ENCODE measurements at places on chromosomes 16 and 17.

DNA sequence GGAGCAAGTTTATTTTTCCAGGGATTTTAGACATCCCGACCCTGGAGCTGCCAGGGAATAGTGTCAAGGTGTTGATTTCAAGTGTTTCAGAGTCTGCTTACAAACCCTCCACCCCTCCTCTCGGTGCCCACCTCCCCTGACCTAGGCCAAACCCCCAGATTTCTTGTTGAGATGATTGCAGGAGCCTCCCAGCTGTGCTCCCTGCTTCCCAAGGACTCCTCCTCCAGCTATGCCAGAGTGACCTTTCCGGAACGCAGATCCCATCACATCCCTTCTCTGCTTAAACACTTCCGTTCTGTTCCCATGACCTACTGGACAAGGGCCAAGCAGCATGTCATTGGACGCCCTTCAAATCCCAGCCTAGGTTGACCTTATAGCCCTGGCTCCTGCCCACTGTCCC, 23.7 kb upstream of the CDH1 start:
- no peak overlapping the region for H3K4me3 ChIP-seq
- H3K36me3 ChIP-seq = no peaks in the 10 kb centered on the region
- H3K4me1 ChIP-seq = peaks cover 10% of the 10 kb centered on the region
- H3K27ac ChIP-seq = no peak overlapping the region
- no peak for DNase-seq
- no peaks in the 10 kb centered on the region for H3K27me3 ChIP-seq

DNA sequence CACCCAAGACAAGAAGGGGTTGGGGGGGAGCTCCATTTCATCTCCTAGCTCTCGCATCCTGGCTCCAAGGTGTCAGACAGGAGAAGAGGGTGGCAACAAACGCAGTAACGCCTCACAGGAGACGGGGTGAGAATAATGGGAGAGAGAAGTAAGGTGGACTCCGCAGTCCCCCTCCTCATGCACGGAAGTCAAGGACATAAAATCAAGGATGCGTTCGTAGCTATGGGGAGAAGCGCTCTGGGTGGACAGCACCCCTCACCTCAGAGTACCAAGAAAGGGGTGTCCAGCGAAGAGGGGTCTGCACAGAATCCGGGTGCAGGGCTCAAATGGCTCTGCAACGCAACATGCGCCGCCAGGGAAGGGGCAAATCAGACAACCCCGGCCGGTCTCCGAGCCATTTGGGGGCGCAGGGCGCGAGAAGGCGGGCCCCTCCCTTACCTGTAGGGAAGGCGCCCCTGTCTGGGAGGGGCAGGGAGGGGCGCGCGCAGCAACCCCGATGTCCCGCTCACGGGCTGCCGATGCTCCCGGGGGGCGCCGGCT, 555 bp downstream of the HDAC5 start:
- DNase-seq = no peak
- peaks cover 9% of the 10 kb centered on the region for H3K4me1 ChIP-seq
- H3K4me3 ChIP-seq = peak overlapping the region; percentile 68
- H3K36me3 ChIP-seq = no peaks in the 10 kb centered on the region

GRCh38 chr17:73492125-73492820, 152.0 kb downstream of the SDK2 start:
- no peak overlapping the region for H3K27ac ChIP-seq
- H3K36me3 ChIP-seq = no peaks in the 10 kb centered on the region
- no peak for DNase-seq
- no peak overlapping the region for H3K4me3 ChIP-seq
- no peaks in the 10 kb centered on the region for H3K27me3 ChIP-seq
- peaks cover 14% of the 10 kb centered on the region for H3K4me1 ChIP-seq

DNA sequence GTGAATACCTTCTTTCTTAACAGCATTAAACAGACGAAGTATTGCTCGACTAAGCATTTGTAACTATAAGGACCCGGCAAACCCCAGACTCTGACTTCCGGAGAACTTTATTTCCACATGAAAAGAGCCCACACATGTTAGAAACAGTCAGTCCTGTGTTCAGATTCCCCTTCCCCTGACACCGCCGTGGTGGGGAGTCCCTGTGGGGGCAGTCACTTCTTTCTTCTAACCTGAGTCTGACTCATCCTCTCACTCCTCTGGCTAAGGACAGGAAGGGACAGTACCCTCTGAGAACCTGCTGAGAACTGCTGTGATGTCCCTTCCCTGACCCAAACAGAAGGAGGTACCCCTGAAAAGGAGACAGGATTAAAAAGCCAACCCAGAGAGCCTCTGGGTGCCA, 165.1 kb downstream of the XYLT1 start:
- no peaks in the 10 kb centered on the region for H3K36me3 ChIP-seq
- no peaks in the 10 kb centered on the region for H3K27me3 ChIP-seq
- no peak overlapping the region for H3K27ac ChIP-seq
- no peak for DNase-seq

- no peaks in the 10 kb centered on the region for H3K4me1 ChIP-seq
- no peak overlapping the region for H3K27ac ChIP-seq
- no peaks in the 10 kb centered on the region for H3K27me3 ChIP-seq
- DNase-seq = no peak
- H3K4me3 ChIP-seq = no peak overlapping the region
- peaks cover 18% of the 10 kb centered on the region for H3K36me3 ChIP-seq
These were observed 22.8 kb downstream of the ABHD15 start for GRCh38 chr17:29544066-29544465.

DNA sequence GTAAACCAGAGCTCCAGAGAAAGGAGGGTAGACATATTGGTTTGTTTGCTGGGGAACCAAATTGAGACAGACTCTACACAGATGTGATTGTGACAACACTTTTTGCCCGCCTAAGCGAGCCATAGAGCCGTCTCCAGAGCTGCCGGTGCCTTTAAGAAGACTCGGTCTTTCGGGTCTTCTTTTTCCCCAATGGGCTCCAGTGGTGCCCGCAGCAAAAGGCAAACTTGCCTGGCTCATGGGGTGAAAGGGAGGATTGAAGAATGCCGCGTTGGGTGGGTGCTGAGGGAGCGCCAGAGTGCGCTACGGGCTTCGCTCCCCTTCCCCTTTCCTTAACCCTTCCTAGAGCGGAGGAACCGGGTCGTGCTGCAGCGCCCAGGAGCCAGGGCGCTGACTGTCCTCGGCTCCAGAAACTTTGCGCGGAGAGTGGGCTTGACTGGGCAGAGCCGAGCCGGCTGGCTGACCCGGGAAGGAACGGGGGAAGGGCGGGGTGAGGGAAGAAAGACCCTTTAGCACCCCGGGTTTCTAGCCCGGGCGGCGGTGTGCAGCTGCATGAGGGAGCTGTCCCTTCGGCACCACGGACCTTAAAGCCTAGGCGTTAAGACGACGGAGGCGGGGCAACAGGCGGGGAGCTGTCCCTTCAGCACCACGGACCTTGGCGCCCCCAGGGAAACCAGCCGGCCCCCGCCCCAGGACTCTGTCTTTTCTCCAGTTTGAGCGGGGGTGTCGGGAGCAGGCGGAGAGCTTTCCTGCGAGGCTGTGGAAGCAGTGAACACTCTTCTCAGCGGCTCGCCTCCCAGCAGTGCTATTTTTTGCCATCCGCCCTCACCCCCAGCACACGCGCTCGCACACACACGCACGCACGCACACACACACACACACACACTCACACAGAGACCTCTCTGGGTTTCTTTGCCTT, at the start of gene CACNG3:
Gene CACNG3, plus strand, starts transcription at position 880 of the 916 bp plus-strand sequence. CDS start 420 bp downstream, outside the sequence.
- peak; percentile 2 for DNase-seq
- H3K36me3 ChIP-seq = no peaks in the 10 kb centered on the region
- H3K4me3 ChIP-seq = no peak within 1 kb of the TSS
- no peak within 1 kb of the TSS for H3K27ac ChIP-seq
- H3K4me1 ChIP-seq = no peaks in the 10 kb centered on the region

DNA sequence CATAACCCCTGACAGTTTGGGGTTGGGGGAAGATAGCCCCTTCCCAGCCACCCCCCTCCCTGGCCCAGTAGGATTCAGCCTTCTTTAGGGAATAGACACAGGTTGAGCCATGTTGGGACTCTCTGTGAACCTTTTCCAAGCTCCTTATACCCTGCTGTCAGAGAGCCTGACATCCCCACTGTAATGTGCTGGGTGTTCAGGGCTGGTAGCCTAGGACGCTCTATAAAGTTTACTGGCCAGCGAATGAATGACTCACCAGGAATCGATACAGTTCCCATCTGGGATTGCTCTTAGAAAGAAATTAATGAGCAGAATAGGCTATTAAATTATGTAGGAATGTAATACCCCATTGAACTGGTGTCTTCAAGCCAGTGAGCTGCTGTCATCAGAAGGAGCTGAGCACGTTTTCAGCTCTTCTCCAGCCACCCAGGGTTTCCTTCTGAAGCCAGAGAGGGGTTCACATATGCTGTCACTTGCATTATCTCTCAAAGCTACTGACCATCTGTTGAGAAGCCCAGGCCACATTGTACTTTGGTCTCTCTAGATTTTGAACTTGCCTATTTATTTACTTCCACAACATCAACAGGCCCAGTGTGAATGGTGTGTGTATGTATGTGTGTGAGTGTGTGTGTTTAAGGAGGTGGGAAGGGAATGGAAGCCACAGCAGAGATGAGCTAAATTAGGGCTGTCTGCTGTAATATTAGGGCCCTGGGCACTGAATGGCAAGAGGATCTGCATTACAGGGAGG, 64.9 kb downstream of the SPACA3 start:
- no peaks in the 10 kb centered on the region for H3K36me3 ChIP-seq
- peaks cover 3% of the 10 kb centered on the region for H3K4me1 ChIP-seq
- no peak for DNase-seq
- no peaks in the 10 kb centered on the region for H3K27me3 ChIP-seq
- H3K27ac ChIP-seq = no peak overlapping the region

DNA sequence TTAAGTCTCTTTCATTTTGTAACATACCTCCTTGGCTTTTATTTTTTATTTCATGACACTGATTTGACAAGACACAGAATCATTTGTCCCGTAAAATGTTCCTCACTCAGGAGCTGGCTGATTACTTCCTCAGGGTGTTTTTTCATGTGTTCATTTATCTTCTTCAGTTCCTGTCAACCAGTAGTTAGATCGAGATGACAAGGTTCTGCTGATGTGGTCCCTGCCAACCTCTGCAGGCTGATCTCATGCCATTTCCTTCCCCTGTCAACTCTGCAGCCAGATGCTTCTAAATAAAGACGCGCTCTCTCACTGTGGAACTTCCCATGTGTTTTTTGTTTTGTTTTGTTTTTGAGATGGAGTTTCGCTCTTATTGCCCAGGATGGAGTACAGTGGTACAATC, 8.1 kb upstream of the CXCL16 start:
- H3K4me3 ChIP-seq = no peak overlapping the region
- H3K36me3 ChIP-seq = no peaks in the 10 kb centered on the region
- no peak for DNase-seq
- H3K27me3 ChIP-seq = peaks cover 6% of the 10 kb centered on the region
- H3K27ac ChIP-seq = no peak overlapping the region
- H3K4me1 ChIP-seq = no peaks in the 10 kb centered on the region

DNA sequence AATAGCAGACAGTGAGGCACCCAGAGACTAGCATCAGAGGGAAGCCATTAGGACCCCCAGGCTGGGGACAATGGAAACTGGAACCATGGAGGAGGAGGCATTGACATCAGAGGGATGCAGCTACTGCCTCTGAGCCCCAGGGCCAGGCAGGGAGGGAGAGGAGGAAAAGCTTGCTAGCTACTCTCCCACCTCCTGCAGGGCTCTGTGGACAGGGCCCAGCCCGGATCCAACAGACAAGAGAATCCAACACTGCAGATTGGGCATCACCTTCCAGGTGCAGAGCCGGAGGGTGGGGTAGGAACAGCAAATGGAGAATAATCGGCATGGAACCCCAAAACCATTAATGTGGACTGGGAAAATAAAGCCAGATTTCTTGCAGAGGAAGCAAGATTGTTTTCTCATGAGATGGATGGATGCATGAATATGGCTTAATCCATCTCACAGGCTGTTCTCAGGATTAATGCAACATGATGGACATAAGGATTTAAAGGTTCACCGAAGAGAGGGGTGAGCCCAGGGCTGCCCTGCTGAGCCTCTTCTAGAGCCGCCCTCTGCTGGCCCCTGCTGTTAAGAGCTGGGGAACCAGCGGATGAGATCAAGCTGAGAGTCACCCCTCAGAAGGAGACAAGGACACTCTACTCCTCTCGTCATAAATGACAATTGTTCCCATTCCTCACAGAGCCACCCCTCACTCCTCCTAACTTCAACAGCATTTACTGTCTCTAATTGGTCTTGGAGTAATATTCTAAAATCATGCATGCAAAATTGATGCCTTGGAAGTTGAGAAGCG, 48.8 kb downstream of the DNAH3 start:
- H3K36me3 ChIP-seq = no peaks in the 10 kb centered on the region
- no peak overlapping the region for H3K27ac ChIP-seq
- H3K27me3 ChIP-seq = no peaks in the 10 kb centered on the region
- DNase-seq = no peak
- H3K4me3 ChIP-seq = no peak overlapping the region

Measured in keratinocyte (primary cell).